GF-D8 (cell line): ENCODE measurements at places on chromosomes 7 and 10.

DNA sequence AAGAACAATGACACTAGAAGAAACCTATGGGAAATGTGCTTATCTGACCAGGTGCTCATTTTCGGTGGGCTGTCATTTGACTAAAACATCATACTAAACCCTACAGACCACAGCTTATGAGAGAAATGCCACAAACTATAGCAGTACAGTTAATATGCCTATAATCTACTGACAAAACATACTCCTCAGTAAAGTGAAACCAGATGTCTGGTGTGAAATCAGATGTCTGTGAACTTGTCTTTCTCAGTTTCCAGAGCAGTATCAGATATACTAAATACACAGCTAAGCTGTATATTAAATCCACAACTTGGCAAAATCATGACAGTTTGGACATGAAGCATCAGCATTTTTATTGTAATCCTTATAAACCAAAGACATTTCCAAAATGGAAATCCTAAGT, 3.3 kb downstream of the IMMP2L start:
- no peak for DNase-seq

DNA sequence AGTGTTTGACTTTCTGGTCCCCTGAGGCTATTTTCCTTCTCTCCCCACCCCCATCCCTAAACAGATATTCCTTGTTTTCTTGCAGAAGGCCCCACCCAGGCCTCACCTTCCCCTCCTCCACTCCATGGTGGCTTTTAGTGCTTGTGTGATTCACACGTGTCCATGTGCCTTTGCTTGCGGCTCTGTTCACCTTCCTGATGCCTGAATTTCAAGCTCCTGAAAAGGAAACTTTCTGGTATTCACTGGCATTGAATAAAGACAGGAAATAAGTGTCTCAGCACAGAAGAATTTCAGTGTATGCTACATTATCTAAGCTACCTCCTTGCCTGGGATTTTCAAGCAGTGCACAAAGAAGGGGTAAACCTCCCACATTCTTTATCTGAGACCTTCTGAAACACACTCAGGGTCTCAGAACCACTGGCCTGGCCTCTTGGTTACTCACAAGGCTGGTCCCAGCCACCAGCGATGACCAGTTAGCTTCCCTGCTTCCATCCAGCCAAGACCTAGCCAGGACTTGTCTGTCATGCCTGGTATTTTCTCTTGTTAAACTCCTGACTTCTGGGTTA, 17.2 kb upstream of the UBE2H start:
- DNase-seq = no peak

GRCh38 chr10:42367532-42368230, 270.7 kb downstream of the ZNF33B start:
- DNase-seq = no peak

DNA sequence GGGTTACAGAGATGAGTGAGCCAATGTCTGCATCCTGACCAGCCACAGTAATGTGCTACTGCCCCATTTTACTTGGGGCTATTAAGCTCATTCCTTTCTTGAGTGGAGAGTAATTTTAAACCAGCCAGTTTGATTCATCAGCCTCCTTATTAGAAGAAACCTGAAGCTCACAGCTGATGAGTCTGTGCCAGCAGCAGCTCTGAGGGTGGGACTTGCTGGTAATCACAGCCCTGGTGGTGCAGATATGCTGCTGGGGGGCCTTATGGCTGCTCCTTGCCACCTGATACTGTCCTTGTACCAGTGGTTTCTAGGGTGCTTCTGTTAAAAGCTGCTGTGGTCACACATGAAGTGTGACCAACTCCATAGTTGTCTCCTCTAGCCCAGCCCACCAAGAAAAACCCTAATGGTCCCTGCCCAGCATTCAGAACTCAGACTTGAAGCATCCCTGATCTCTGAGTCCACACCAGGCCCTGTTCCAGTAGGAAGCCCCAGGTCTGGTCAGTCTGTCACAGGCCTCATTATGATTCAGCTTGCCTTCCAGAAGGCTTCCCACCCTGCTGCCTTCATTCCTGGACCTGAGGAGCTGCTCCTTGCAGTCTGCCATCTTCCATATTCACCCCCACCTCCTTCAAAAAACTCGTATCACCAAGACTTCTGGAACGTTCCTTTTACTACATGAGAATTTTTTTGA, 28.9 kb upstream of the RBM20 start:
- no peak for DNase-seq
